ENCODE measurements at places on chromosomes 1 and 21.

- ATAC-seq, result no peak
These were observed 146.2 kb upstream of the ZC3H11B start for GRCh38 chr1:219759095-219759494.

- ATAC-seq, result peak; percentile 46
These were observed 23.6 kb downstream of the PTPRU start for GRCh38 chr1:29259802-29260441.

- ATAC-seq, result peak; percentile 43
These were observed 18.1 kb upstream of the ETS2 start for GRCh38 chr21:38787461-38788274.

DNA sequence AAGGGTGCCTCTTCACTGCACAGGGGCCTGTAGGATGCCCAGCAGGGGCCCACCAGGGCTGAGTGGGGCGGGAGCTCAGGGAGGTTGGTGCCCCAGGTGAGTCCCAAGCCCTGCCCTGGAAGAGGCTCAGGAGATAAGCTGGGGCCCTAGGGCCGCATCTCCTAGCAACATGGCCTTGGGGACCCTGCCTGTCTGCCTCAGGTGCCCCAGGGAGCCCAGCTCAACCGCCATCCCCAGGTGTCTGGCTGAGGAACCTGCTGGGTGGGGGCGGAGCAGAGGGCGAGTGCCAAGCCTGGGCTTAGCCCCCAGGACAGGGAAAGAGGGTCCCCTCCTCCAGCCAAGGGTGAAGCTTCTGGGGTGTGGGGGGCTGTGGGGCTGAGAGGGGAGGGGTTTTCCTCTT is 54.8 kb downstream of the FOXO6 start:
- no peak for ATAC-seq

GRCh38 chr1:162136760-162137159 is 67.3 kb downstream of the NOS1AP start:
- ATAC-seq, result no peak

DNA sequence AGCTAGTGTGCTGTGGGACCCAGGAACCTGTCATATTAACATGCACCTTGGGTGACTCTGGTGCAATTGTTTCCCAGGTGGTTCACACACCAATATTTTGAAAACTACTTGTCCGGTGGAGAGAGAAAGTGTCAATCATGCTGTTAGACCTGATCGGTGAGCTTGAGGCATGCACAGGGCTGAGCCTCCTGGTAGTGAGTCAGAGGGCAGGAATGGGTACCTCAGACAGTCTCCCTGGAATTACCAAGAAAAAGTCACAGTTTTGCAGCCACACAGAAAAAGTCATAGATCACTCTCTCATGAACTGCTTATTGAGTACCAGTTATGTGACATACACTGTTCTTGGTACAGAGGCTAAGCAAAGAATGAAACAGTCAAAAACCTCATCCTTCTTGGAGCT is 140.1 kb upstream of the NFIA start:
- no peak for ATAC-seq

- ATAC-seq, result no peak
These were observed 5.2 kb downstream of the NCF2 start for GRCh38 chr1:183585038-183585437.

DNA sequence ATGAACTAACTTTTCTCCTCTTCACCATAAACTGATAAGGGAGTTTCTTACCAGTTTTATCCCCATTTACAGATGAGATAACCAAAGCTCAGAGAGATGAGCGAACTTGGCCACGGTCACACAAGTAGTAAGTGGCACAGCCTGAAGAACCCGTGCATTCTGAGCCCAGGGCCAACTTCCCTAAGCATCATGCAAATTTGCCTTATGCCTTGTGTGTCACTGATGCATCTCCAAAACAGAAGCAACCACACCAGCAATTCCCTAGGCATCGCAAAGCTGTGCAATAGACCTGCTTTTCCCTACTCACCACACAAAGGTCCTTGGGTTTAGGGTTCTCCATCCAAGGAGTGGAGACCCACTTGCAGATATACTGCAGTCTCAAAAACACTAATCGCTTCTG is 304.5 kb upstream of the KAZN start:
- ATAC-seq, result no peak

GRCh38 chr1:87472716-87473115 is 144.0 kb downstream of the LMO4 start:
- no peak for ATAC-seq

GRCh38 chr1:20931930-20932436 is 144.9 kb upstream of the HP1BP3 start:
- ATAC-seq, result peak; percentile 28

DNA sequence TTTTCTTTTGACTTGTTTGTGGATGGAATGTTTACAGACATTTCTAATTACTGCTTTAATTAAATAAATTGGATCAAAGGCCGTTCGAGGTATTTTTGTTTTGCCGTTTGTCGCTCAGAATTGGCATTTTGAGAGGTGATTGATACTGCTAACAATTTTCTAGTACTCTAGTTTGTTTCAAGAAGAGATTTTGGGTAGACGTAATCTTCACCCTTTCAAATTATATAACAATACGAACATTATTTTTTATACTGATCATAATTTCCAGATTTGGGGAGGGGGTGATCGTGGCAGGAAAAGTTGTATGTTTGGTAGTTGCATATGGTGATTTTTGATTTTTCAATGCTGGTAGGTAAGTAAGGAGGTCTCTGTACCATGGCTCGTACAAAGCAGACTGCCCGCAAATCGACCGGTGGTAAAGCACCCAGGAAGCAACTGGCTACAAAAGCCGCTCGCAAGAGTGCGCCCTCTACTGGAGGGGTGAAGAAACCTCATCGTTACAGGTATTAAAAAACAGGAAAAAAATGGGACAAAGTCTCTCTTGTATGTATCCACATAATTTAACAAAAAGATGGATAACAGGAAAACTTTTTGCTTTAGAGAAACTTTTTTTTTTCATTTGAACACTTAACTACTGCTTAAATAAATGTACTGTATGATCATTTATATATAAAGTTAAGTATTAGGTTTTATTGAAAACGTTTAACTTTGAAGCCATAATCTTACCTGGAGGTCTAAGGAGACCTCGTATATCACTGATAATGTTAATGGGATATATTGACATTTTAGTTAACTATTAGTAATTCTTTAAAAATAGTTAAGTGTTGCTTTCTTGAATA is 1.7 kb downstream of the H3-3A start:
- ATAC-seq, result no peak

GRCh38 chr1:180633057-180634056 is 1.5 kb downstream of the XPR1 start:
- ATAC-seq, result no peak

GRCh38 chr1:231885209-231885854 is 258.7 kb downstream of the DISC1 start:
- ATAC-seq, result no peak

DNA sequence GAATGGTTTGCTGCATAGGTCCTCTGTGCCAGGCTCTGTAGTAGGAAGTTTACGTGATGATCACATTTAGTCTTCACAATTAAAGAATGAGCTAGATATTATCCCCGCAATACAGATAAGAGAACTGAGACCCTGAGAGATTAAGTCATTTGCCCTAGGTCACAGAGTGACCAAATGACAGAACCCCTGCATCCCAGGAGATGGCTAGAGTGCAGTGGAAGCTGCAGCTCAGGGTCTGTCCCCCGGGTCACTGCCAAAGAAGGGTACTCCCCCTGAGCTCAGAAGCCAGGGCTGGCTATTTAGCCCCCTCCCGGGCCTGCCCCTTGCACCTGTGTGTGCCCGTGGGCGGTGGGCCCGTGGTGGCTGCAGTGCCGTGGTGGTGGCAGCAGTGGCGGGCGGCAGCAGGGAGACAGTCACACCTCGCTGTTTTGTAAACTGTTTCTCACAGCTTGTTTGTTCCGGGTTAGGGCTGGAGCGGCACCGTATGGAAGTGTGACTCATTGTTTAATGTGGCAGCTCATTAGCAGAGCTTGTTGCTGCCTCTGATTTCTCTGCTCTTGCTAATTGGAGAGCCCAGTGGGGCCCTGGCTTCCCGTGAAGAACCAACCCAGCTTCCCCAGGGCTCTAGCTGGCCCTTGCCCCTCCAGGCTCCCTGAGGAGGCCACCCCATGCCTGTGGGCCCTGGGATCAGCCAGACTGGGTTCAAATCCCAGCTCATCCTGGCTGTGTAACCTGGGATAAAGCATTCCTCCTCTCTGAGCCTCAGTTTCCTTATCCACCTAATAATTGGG is 19.3 kb upstream of the FOXO6 start:
- ATAC-seq, result no peak

DNA sequence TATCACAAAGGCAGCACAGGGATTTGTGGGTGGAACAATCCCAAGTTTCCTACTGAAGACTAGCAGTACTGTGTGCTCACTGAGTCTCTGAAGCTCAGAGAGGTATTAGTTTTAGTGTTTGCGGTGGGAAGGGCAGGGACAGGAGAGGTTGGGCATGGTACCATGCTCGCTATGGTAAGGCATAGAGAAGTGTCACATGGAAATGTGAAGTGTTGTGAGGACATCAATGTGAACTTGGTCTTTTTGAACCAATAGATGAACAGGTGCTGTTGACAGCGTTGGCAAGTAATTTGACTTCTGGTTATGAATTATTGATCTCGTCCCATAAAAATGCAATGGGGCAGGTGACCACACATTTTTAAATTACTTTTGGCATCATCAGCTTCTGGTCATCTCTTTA is 55.8 kb upstream of the ADAMTS1 start:
- ATAC-seq, result no peak

DNA sequence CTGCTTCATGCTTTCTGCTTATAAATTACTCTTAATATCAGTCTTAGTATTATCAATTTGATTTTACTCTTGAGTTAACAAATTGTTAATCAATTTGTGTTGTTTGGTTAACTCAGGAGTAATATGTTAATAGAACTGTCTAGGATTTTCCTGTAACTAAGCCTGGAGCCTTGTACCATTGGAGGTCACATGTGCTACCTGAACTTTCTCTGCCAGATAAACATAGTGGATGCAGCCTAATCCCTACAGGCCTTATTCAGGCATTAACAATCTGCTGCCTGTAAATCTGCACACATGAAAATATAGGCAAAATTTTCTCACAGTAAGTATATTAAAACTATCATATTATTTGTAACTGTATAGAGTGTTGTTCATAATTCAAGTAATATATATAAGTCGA is 47.1 kb upstream of the TMPRSS2 start:
- no peak for ATAC-seq

DNA sequence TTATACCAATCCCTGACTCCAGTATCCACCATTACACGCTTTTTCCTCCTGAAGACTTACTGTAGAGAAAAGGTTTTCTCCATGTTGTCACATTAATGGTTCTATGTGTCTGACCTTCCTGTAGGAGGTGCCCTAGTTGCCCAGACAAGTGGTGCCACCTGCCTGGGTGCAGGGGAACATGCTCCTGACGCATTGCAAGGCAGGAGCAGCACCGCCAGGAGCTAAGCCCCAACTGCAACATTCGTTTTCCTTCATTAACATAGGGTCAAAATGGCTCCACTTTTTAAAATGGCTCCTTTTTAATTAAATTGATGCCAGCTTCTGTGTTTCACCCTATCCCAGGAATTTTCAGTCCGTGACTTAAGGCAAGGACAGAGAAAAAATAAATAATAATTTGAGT is 220.1 kb upstream of the SAMSN1 start:
- ATAC-seq, result no peak

GRCh38 chr21:45431781-45432572 is 27.0 kb downstream of the COL18A1 start:
- no peak for ATAC-seq

DNA sequence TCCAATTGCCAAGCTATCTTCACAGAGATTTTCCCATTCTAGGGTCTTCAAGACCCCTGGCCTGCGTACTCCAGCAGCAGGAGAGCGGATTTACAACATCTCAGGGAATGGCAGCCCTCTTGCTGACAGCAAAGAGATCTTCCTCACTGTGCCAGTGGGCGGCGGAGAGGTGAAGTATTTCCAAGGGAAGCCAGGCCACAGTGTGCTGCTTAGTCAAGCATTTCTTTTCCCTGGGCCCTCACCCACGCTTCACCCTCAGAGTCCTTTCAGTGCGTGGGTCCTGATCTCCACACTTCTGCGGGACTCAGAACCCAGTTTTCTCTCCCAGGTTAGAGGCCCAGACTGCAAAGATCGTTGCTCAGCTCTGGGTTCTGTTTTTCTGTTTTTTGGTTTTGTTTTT is 13.1 kb downstream of the CDCA8 start:
- no peak for ATAC-seq

GRCh38 chr1:19177811-19178210 is 32.3 kb downstream of the UBR4 start:
- ATAC-seq, result no peak

DNA sequence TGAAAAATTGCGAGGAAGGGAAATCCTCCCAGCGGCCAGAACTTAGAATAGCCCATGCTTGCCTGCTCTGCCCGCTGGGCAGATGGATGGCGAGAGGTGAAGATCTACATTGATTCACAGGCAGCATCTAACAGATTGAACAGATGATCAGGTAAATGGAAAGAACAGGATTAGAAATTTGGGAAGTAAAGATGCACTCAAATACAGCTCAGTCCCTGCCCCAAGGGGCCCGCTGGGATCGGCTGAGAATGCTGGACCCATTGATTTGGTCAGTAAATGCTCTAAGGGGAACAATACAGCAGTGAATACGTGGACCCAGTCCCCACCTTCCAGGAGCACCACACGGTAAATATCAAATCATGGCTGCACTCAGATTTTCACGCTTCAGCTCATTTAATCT is 248.2 kb downstream of the MATN1 start:
- no peak for ATAC-seq

GRCh38 chr1:56045062-56045461 is 534.3 kb downstream of the PLPP3 start:
- no peak for ATAC-seq

DNA sequence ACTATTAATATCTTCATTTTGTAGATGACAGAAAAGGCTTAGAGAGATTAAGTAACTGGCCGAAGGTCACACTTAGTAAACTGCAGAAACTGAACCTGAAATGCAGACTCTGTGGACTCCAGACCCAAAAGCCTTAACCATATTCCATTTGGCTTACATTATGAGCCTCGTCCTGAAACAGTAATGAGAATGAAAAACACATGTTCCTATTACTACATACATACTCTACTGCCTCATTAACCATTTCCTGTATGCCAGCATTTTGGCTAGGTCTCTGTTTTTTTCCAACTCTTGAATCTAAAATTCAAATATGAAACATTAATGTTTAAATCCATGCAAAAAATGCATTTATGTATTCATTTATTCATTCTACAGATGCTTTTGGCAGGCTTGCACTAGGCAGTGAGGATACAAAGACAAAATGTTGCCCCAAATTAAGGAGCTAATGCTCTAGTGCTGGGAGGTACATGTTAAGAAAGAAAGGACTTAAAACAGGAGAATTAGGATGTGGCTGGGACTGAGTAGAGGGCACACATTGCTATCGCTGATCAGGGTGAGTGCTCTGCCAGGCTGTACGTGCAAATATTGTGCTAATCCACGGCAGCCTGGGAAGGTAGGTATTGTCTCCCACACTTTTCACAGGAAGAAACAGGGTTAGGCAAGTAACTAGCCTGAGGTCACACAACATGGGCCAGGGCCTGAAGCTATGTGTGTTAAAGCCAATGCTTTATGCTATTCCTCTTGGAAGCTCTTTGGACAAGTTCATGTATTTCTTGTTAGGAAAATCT is 14.0 kb downstream of the DEGS1 start:
- no peak for ATAC-seq

DNA sequence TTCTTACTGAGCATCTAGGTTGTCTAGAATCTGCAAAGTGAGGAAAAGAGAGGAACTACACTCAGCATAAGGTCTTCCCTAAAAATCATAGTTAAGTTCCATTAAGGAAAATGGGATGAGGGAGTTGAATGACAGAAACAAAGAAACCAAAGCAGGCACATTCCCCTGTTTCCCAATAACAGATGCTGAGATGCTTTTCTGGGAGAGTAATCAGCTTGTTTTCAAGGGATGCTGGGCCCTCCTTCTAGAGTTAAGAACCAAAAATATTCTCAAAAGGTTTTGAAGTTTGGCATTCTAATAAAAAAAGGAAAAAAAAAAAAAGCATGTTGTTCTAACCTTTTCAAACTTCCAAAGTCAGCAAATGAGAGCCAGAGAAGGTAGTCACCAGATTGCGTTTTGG is 105.2 kb upstream of the ZNF648 start:
- ATAC-seq, result no peak

Data from activated CD4-positive, CD25-positive, alpha-beta regulatory T cell treated with anti-CD3 and anti-CD28 coated beads, Interleukin-2, amount 50 U/mL, for 24 hours (primary cell).